ENCODE measurements at places on chromosomes 3 and 15.

- DNase-seq, result no peak
Measured at GRCh38 chr3:167481164-167481563, 7.3 kb upstream of the SERPINI2 start.

- DNase-seq, result no peak
Measured at GRCh38 chr3:17955411-17955810, 213.0 kb upstream of the TBC1D5 start.

DNA sequence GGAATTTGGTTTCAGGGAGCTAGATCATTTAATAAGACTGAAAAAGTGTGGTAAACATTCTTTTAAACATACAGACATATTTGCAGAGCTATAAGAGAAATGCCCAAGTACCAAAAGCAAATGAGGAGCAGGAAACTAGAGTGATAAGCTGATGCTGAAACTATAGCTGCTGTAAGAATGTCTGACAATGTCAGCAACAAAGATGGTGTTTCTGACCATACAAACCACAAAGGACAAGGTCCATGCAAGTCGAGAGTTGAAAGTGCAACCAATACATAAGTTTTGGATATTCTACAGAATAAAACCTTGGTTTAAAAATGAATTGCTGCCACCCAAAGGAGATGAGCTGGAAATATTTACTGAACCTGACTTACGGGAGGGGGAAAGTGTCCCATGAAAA is 610.2 kb downstream of the TBL1XR1 start:
- DNase-seq, result no peak

GRCh38 chr3:60160111-60160821 is 1091.0 kb downstream of the FHIT start:
- DNase-seq, result no peak

GRCh38 chr3:73674280-73674679 is 49.5 kb upstream of the PDZRN3 start:
- DNase-seq, result no peak

- no peak for DNase-seq
Measured at GRCh38 chr3:42803414-42804105, 730 bp downstream of the HIGD1A start.

DNA sequence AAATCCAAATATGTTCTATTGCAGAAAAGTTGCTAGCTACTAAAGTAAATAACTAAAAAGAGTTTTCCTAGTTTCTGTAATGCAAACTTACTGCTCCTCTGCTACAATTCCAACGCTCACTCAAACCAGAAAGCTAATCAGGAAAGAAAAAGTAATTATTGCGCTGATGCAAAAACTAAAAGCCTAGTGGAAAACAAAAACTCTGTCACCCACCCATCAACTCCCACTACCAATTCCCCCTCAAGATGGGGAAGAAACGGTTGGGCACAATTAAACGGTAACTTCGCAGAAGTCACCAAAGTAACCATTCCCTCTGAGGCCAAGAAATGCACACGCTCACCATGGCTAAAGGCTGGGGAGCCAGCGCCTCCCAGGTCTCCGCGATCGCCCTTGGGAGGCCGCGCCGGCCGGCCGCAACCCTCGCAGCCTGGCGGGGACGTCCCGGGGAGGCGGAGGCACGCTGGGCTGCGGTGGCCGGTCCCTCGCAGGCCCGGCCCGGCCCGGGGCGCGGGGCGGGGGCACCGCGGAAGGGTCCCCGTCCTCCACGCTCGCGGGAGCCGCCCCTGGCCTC is 684 bp downstream of the SLTM start:
- peak; percentile 14 for DNase-seq

DNA sequence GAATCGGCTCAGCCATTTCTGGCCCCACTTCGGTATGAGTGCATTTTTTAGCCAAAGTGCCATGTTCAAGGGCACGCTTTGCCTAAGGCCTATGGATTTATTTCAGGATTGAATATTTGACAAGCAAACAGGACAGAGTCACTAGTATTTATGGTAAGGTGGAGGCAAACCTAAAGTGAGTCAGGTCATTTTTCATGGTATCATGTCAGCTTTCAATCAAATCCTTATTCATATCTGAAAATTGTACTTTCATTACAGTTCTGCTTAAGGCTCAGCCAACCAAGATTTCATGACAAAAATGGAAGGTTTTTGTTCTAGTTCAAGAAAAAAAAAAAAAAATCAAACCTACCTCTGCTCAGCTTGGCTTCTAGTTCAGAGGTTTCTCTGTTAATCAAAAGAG is 30.5 kb upstream of the ICE2 start:
- no peak for DNase-seq

GRCh38 chr15:48242015-48242414 is 35.9 kb downstream of the SLC12A1 start:
- no peak for DNase-seq

GRCh38 chr3:56119575-56120349 is 348.5 kb downstream of the ERC2 start:
- no peak for DNase-seq

DNA sequence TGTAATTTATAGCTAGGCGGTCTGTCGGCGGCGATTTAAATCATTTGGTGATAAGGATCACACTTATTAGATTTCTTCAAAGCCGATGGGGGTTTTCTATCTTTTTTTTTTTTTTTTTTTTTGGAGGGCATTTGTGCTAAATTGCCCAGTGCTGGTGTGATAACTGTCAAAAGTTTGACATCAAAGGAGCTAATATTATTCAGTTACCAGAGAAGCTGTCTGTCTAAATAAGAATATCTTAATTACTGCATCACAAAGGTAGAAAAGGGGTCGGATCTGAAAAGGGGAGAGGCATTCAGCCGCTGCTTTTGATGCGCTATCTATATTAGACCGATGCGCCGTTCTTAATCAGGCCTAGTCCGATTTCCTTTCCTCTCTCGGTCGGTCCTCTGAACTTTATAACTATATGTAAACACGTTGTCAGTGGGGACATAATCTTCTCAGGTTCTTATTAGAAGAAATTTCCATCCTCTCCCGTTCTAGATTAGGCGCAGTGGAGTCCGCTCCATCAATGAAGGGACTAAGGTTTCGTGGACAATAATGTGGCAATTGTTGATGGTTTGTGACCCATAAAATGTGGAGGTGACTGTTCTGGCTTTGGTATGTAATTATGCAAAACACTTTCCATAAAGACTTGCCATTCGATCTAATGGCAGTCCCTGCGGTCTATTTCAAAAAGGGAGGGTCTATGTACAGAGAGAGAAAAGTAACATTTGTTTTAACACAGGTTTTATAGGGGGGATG is 31.7 kb downstream of the NR2F2 start:
- no peak for DNase-seq

DNA sequence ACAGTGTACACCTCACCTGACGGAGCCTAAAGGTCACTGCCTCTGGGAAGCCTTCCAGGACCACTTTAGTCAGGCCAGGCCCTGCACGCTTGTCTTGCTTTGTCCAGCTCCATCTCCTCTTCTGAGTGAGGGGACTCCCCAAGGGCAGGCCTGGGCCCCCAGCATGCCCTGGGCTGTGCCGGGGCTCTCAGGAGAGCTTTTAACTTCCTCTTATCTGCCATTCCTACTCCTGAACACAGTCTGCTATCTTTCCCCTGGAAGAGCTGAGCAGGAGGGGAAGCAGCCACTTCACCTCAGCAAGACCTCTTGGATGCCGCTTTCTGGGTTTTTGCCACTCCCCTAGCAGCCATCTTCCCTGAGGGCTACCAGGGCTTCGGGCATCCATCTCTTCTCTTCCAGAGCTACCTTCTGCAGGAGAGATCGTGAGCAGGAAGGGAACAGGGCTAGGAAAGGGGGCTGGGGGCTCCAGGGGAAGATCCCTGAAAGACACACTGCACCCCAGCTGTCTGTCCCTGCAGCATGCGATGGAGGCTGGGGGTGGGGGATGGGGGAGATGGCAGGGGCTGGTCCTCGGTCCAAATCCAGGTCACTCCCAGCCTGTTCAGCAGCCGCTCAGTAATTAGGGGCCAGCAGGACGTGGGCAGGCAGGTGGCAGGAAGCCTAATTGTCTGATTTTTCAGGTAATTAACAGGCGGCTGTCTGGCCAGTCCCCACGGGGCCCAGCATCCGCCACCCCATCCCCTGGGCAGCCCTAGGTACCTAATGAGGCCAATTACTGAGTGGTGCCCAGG is 19.9 kb upstream of the RPL29 start:
- DNase-seq, result no peak

DNA sequence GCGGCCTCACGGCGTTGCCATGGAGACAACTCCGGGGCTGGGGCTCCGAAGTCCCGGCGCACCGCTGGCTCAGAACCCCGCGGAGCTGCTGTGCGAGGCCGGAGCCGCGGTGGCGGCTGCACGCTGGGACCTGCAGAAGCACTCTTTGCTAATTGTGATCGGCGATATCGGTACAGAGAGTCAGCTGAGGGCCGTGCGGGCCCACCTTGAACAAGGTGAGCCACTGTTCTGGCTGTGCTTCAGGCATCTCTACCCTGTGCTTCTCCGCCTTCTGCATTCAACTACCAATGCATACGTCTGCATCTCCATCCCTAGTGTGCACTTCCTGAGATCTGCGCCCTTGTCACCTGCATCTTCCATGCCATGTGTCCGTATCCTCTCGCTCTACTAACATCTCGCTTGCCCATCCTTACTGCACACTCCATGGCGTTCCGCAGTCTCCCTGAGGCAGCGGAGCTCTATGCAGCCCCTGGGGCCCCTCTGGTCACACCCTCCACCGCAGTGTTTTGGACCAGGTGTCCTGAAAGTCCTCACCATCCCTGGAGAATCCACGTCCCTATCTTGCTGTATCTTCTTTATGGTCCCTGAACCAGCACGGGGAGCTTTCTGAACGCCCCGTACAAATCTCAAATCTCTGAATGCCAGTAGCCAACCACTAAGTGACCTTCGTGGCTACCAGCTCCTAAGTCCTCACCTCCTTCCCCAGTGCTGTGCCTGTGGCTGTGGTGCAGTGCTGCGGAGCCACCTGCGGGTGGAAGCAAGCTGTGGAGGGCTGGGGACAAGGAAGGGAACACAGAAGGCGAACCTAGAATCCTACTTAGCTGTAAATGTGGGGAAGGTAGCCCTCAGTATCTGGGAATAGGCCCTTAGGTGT is 6.2 kb upstream of the MAP1A start:
- DNase-seq, result peak; percentile 9

DNA sequence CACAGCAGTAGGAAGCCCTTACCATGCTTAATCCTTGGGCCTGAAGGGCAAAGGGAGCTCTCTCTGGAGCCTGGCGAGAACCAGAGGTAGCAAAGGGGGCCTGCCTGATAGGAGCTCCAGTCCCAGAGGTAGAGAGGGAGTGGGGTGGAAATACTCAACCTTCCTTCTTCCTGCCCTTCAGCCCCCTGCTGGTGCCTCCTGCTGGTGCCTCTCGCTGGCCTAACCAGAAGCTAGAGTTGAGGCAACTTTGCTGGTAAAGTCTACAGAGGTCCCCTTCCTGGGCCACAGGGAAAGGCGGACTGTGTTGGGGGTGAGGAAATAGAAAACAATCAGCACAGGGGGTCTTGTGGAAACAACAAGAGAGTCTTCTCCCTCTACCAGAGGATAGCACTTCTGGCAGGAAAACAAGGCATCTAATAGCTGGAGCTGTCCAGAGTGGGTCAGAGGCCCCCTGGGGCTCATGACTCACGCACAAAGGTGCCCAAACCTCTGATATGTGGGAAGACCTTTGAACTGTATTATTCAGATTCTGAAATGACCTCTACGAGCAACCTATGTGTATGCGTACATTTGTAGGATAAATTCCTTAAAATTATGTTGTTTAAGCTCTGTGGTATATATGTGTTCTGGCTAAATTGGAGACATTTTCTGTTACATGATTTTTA is 133.9 kb downstream of the LRRC28 start:
- DNase-seq, result no peak

DNA sequence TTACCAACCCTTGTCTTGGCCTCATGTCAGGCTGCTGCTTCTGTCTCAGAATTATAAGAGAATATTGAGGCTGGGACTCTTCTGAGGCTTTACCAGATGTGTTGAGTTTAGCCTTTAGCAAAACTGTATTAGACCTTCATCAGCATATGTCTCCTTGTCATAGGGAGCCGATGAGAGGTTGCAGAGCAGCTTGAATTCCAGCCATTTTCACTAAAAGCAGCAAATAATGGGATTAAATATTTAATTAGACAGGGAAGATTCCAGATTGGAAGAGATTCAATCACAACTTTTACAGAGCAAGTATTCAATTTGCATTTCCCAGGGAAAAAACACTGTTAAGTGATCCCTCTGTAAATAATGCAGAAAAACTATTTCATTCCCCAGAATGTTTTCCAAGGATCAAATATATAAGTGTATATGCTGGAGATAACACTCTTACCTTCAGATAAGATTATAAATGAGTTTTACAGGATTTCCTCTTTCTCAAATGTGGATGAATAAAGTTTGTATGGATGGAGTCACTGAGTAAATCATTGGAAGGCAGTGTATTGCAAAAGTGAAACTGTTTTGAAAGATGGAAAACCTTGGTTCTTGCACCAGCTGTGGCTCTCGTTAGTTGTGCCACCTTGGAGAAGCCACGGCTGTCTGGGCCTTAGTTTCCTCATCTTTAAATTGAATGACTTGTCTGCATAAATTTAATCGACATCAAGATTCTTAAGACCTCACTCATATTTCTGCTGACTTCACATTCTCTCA is 466.4 kb upstream of the SGO1 start:
- DNase-seq, result no peak

DNA sequence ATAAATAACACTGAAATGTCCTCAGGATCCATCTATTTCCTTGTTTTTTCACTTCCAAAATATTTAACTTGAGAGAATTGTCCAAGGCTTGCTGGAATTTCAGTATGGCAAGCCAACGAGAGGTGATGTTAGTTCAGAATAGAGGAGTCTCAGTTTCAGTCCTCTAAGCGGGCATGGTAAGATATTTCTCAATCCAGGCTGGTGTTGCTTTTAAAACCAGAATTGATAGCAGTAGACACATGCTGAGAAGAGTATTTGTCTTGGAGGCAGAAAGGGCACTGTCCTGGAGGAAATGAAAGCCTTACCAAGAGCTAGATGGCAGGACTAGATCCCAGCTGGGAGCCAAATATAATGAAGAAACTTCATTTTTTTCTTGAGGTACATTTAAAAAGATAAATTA is 23.1 kb downstream of the PHLDB2 start:
- no peak for DNase-seq

GRCh38 chr3:113532698-113533533 is 561 bp downstream of the SIDT1 start:
- DNase-seq, result peak; percentile 42

DNA sequence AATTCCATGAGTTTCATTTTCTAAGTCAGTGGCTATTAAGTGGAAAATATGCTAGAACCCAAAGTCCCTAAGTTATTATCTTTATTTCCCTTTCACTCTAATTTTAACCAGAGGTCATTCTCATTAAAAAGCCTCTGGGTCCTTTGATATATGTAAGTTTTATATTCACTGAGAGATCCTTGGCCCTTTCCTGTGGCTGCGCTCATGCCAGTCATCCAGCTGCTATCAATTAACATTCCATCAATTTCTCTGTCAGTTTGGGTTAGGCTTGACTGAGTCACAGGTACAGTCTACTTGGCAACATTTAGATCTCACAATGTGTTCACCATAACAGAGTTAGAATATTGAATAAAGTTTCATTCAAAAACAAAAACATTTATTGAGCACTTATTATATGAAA is 58.0 kb upstream of the FBN1 start:
- DNase-seq, result no peak

DNA sequence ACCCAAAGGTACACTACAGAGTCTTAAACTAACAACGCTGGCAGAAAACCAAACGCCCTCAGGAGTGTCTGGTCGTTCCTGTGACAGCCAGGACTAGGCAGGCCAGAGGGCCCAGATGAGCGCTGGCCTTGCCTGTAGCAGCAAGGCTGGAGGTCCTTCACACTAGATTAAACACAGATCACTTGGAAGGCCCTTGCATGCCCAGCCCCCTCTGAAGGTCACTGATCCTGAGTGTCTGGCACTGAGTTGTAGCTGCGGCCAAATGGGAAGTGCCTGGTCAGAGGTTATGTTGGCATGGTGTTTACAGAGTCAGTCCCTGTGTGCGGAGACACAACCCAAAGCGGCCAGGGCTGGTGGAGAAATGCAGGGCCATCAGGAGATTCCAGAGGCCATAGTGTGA is 58.9 kb downstream of the ZNF621 start:
- no peak for DNase-seq

All from NCI-H1092 (cell line).